ENCODE measurements at places on chromosomes 2 and 18. TPM values are rescaled to one million over a fixed set of nuclear protein-coding genes. Genes with fewer than 3 reads are reported as not detected.

DNA sequence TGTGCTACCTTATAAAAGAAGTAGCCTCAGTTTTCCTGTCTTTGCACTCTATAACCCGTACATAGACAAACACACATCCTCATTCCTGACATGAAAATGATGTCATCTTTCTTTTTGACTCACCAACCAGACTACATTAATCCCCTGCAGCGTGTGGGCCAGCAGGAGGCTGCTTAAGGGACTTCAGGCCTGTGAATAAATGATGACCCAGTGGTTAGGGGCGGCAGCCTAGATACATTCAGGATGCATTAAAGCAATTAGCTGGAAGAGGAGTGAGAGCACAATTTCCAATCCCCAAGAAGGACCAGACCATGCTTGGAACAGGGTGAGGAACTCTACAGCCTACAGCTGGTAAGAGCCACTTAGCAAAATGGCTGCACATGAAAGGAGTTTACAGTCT is 57.3 kb upstream of the KLF7 start:
- no peak for DNase-seq

GRCh38 chr2:233203060-233203459 is 48.4 kb upstream of the ATG16L1 start:
- DNase-seq: no peak

Gene PSD4
- total RNA-seq: 3.2 TPM

Gene DTYMK
- 177 TPM for total RNA-seq

DNA sequence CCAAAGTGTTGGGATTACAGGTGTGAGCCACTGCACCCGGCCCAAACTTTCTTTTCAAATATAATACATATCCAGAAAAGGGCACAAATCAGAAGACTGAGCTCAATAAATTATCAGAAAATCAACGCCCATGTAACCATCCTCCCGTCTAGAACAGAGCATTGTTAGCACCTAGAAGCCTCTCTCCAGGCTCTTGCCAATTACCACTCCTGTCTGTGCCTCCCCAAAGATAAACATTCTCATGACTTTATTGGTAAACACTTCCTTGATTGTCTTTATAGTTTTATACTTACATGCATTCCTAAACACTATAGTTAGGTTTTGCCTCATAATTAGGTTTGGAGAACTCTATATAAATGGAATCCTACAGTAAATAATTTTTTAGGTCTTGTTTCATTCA is 58.5 kb upstream of the SP5 start:
- DNase-seq: no peak

GRCh38 chr2:8627692-8628085 is 54.2 kb upstream of the ID2 start:
- DNase-seq: no peak

GRCh38 chr2:140117386-140117785 is 1337.2 kb upstream of the NXPH2 start:
- no peak for DNase-seq

Gene TM4SF20
- not detected for total RNA-seq

Gene FKBP1B
- total RNA-seq: 15.1 TPM

- no peak for DNase-seq
Observed at GRCh38 chr18:55588870-55589595, 1.0 kb upstream of the TCF4 start.

DNA sequence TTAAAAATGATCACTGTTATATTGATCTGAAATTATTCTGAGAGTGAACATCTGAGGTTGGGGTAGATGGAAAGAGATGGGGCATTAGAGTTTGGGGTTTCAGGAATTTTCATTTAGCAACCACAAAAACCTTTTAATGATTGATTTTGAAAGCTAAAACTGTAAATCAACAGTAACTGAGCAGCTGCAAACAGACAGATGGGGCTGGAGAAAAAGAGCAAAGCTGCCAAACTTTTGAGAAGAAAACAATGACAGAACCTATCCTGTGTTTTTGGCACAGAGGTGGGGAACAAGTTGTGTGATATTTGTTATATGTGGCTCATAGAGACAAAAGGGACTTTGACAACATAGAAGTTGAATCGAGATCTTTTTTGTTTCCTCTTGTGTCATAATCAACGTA is 415.8 kb upstream of the DSEL start:
- no peak for DNase-seq

DNA sequence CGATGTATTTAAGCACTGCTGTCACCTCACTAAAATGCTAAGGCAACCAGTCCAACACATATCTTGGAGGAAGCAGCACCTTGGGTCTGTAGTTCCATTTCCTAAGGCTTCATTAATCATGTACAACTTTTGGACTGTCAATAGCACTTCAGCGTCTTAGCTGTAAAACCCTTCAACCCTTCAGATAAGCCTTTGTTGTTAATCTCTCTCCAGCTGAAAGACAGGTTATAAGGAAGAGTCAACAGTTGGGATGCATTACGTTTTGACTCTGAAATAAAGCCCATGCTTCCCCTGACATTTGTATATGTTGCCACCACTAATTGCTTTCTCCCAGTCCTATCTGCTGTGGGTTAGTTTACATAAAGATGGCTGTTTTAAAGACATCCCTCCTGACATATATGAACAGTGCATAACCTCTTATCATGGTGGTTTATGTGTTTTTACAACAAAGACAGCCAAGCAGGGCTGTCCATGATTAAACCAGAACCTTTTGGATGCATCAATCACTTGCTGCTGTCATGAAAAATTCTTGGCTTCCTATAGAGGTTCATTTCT is 81.5 kb downstream of the EPHA4 start:
- DNase-seq: no peak

DNA sequence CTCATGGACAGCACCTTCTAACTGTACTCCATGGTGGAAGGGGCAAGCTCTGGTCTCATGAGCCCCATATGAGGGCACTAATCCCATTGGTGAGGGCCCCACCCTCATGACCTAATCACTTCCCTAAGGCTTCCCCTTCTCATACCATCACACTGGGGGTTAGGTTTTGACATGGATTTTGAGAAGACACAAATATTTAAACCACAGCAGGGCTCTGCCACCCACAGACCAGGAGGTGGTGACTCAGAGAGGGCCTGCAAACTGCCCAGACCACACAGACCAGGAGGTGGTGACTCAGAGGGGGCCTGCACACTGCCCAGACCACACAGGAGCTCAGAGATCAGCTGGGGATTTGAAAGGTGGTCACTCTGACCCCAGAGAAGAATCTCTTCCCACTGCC is 222.0 kb downstream of the KLHL29 start:
- DNase-seq: peak; percentile 67

Gene PNO1
- total RNA-seq: 31.4 TPM

- DNase-seq: no peak
Observed at GRCh38 chr18:27136208-27136535, 48.9 kb downstream of the CHST9 start.

DNA sequence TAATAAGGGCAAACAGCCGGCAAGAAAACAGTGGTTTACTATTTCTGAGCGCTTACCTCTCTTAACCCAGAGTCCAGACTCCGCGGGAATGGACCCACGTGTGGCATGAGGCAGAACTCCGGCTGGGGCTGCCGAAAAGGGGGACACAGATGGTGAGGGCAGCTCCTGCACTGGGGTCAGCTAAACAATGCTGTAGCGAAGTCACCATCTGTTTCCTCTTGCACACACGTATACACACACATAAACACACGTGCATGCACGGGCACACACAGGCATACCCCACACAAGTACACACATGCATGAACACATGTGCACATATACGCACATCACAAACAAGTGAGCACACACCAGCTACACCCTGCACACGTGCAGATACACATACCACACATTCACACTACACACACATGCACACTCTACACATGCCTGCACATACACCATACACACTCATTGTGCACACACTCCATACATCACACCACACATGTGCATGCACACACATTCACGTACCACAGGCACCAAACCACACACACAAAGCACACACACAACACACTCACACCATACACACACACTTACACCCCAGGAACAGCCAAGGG is 105.9 kb upstream of the ID2 start:
- no peak for DNase-seq

- DNase-seq: no peak
Observed at GRCh38 chr2:214006601-214007000, 404.3 kb upstream of the VWC2L start.

DNA sequence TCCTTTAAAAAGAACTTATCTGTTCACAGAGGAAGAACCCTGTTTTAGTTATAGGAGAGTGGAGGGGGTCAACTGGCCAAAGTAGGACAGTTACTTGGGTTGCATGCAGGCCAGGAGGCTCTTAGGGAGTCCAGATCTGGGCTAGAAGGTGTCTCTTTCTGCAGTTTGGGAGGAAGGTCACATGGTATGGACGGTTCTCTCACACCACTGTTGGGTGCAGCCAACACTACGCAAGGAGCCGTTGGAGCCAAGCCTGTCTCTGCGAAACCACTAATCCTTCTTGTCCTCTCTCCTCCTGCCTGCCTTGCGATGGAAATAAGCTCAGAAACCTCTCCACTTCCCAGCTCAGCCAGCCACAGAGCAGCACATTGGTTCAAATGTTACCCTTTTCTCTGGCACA is 105.9 kb upstream of the TGFA start:
- no peak for DNase-seq

Measured in SJSA1 (cell line).